T1000 (cell line): ENCODE measurements at places on chromosomes 7 and 10.

DNA sequence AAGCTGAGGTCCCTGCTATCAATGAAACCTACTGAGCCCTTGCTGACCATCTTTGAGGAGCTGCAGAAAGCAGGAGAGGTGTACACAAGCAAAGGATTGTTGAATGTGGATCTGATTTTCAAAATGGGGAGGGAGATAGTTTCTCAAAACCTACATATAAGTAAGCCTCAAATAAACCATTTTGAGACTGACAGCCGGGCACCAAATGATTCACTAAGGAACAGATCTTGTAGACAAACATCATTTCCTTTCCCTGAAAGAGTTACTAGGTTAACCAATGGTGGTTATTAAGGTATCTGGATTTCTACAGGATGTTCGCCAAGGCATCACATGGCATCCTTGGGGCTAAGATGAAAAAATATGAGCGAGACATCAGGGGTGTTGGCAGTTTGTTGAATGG, 24.5 kb upstream of the RHOBTB1 start:
- DNase-seq: no peak

GRCh38 chr10:102782673-102783551, 39.2 kb downstream of the WBP1L start:
- DNase-seq: peak; percentile 17

- DNase-seq: no peak
Measured at GRCh38 chr7:43379210-43379609, 203.7 kb upstream of the STK17A start.

GRCh38 chr10:123888256-123888655, 3.4 kb downstream of the CPXM2 start:
- DNase-seq: no peak

GRCh38 chr10:97250952-97251351, 41.5 kb downstream of the ARHGAP19 start:
- no peak for DNase-seq

GRCh38 chr7:77995717-77996116, 197.1 kb downstream of the PHTF2 start:
- no peak for DNase-seq

DNA sequence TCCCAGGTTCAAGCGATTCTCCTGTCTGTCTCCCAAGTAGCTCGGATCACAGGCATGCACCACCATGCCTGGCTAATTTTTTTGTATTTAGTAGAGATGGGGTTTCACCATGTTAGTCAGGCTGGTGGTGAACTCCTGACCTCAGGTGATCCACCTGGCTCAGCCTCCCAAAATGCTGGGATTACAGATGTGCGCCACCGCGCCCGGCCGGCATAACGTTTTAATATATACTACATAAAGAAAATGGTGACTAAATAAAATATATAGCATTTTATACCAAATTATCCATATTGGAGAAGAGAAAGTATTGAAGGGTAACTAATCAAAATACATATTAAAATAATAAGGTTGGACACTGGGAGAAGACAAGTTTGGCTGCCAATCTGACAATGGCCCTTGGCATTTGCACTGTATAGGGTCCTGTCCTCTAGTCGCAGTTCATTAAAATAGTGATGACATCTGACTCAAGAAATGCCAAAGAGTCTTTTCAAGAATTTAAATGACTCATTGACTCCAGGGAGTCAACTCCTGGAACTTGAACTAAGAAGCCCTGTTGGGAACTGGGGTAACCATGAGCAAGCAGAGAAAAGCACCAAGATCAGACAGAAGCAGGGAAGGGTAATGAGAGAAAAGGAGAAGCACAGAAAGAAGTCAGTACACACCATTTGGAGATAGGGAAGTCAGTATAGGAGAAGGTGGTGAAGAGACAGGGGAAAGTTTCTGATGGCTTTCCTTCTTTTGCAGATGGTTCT, 91.1 kb downstream of the CH25H start:
- no peak for DNase-seq
